Stimulated activated CD8-positive, alpha-beta memory T cell treated with anti-CD3 and anti-CD28 coated beads, Interleukin-12 subunit alpha, Interleukin-12 subunit beta, amount 100 ng/mL, for 1 hour (primary cell): ENCODE measurements at places on chromosomes 3 and 15.

GRCh38 chr15:70024521-70024920, 73.2 kb downstream of the TLE3 start:
- no peak for DNase-seq

DNA sequence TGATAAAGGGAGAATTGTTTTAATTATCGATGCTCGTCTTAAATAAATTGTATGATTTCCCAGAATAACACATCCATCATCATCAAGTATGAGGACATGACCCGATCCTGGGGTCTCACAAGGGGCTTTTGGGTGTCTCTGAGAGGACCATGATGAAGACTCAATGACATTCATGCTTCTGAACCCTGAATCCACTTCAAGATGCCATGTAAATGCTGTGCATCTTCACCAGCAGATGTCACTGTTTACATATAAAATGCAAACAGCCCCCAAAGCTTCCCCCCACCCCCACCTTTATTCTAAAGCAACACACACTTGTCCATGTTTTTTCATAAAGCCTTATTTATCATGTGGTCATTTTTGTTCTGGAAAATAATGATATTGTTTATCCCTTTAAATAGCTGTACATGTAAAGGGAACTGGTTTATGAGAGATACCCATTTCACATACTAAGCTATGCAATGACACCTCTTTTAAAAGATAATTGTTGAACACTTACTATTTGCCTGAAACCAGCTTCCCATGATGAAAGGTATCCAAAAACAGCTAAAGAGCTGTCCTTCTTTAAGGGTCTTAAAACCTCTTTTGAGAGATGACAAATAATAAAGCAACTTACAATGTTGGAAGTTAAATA, 69.7 kb upstream of the UBE3A start:
- no peak for DNase-seq

DNA sequence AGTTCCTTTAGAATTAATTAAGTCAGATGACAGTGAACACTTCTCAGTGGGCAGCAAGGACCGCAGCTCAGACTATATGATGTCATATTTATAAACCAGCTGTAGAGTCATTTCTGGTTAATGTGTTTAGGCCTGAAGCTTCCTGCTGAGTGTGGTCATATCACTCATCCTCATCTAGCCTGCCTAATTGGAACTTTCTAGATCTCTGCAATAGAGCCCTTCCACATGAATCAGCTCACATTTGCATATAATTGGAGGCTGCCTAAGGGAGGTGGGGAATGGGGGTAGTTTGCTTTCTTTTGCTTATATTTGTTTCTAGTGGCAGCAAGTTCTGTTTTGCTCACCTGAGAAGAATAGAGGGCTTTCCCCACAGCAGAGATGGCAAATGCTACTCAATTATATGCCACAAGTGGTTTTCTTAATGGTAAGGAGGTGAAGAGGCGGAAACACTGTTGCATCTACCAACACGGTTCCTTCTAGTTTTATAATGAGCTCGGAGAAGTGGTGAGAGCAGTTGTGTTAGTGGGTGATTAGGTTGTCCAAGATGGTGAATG, 148.1 kb downstream of the KLHL25 start:
- DNase-seq = peak; percentile 12

DNA sequence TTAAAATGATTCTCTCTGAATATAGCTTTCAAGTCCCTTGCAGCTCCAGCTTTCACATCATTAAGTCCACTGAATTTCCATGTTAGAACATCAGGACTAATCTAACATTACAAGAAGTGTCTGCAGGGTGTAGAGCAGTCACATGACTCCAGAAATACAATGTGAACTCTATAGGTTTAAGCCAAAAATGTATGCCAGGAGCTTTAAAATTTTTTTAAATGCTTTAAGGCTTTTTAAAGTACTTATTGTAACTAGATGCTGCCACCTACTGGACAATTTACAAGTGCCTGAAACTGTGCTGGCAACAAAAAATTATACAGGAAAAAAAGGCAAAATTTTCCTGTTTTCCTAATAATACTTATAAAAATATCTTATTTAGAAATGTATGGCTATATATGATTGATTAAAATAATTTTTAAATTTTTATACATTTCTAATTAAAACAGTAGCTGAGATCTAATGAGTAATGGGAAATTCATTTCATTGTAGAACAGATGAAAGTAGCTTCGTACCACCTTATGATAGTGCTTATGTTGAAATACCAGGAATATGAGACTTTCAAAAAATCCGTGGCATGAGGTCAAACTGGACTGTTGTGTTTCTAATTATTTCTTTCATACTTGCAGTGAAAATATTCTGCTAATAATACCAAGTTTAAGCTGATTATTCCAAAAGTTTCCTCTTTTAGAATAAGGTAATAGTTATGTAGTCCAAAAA, 25.7 kb downstream of the FSIP1 start:
- DNase-seq = no peak

DNA sequence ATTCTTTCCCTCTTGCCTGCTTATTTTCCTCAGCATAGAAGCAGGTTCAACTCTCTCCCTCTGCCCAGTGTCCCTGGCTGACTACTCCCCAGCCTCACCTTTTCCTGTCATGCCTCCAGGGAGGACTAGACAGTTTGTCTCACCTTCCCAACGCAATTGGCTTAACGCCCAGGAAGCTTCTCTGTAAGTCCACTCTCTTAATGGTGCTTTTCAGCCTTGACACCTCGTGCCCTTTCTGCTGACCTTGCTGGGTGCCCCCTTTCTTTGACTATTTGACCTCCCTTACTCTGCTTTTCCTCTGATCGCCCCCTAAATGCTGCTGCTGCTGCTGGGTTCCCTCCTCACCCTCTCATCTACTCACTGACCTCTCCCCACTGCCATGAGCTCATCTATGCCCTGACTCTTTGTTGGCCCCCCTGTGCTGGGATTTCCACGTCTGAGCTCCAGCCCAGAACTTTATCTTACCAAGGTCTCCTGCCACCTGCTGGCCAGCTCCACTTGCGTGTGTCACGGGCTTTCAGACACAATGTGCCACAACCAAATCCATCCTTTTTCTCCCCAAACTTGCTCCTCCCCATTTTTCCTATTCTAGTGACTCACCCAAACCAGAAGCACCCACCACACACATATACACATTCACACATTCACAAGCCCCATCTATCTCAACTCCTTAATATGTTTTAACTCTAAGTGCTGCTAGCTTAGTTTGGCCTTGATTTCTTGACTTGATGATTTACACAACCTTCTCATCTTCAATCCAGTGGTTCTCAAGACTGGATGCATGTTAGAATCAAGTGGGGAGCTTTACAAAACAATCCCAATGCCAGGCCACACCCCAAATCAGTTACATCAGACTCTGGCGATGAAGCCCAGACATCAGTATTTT, 16.6 kb downstream of the EPB42 start:
- peak; percentile 27 for DNase-seq

DNA sequence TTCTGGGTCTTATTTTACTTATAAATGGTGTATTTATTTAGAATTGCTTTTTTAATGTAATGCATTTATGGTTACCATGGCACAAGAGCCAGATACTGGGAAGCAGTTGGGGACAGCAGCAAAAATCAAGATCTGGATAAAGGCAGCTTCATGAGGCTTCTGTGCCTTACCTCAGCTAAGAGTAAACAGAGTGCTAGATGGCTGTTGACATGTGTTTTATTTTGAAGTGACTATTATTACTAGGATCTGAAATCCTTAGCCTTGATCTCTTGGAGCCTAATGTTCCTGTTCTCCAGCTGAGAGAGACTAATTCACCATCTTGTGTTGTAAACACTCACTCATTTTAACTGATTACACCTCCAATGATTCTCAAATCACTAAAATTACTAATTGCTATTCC, 317.8 kb downstream of the LPP start:
- no peak for DNase-seq

DNA sequence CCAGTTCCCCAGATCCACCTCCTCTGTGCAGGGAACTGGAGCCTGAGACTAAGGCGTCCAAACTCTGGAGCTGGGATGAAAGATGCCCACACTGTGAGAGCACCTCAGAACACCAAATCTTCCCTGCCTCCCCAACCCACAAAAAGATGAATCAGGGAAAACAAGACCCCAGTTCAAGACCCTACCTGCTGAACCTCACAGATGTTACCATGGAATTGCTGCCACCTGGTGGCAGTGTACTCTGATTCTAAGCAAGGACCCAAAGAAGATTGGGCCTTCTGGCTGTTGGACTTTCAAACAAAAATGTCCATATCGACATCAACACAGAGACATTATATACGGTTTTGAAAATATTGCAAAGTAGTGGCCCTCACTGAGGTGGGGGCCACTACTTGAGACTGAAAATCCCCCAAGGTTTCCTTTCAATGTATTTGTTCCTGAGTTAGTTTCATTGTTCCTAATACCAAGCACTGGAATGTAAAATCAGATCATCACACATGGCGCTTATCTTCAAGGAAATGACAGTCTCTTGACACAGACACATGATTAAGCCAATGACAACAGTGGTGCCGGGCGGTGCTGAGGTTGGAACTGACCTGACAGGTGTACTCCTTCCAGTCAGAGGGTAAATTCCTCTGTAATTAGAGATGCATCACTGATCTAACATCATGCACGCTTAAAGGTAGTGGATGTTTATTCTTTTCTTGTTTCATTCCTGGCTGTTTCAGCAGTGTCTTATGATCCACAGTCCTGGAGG, 67.6 kb downstream of the SLC6A11 start:
- no peak for DNase-seq

GRCh38 chr15:70580286-70580685, 183.1 kb downstream of the UACA start:
- no peak for DNase-seq

DNA sequence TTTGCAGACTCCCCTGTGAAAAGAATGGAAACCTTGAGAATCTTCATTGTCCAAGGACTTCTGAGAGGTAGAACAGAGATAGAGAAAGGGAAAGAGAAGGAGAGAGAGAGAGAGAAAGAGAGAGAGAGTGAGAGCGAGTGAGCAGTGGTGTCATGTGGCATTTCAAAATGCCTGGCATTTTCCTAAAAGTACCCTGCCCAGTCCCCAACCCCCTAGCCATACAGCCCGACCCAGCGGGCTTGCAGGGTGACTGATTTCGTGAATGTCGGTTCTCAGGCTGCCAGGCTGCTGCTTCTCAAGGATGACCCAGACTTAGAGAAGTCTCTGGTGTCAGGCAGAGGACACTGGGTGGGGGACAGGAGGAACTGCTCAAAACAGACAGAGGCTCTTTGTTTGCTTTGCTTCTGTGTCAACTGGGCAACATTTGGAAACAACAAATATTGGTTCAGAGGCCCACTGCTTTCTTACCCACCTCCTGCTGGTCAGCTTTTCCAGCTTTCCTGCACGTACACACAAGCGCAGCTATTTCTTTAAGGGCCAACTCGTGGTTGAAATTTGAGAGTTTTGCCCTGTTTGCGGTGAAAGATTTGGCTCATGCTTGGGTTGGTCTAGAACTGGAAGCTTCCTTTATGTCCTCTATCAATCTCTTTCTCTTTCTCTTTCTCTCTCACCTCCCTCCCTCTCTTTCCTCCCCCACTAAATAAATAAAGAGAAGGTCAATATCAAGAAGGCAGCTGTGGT, 3.7 kb upstream of the TF start:
- DNase-seq = no peak

GRCh38 chr3:85835857-85836440, 877.2 kb downstream of the CADM2 start:
- no peak for DNase-seq

DNA sequence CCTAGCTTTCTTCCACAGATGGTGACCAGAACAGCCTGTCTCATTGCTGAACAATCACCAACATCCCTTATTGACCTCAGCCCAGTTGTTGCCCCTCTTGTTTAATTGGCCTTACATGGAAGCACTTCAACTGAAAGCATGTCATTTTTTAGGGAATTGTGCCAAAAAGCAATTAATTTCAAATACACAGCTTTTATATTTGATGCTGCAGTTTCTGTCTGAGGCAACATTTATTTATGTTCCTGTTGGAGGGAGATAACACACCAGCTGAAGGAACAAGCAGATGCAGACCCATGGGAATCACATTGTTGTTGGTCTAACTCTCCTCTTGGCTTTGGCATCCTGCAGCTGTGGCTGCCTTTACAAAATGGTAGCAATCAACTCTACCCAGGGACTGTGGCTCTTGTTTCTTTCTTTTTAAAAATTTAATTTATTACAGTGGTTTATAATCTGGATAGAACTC, 498.1 kb upstream of the RGMA start:
- DNase-seq = no peak

- no peak for DNase-seq
Observed at GRCh38 chr3:33543601-33544000, 103.4 kb upstream of the UBP1 start.

DNA sequence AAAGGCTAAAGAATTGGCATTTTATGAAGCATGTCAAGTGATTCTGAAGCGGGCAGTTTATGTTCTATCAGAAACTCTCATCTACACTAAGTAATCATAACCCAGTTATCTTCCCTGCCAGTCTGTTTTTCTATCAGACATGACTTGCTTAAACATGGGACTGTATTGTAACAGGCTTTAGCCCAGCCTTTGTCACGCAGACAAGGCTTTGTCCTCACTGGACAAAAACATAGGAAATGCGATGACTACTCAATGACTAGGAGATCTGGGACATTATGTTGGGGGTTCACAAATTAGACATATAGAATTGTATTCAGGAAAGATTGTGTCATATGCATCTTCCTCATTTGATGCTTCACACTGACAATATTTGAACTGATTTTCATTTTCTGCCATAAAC, 115.5 kb downstream of the GADL1 start:
- DNase-seq = no peak

DNA sequence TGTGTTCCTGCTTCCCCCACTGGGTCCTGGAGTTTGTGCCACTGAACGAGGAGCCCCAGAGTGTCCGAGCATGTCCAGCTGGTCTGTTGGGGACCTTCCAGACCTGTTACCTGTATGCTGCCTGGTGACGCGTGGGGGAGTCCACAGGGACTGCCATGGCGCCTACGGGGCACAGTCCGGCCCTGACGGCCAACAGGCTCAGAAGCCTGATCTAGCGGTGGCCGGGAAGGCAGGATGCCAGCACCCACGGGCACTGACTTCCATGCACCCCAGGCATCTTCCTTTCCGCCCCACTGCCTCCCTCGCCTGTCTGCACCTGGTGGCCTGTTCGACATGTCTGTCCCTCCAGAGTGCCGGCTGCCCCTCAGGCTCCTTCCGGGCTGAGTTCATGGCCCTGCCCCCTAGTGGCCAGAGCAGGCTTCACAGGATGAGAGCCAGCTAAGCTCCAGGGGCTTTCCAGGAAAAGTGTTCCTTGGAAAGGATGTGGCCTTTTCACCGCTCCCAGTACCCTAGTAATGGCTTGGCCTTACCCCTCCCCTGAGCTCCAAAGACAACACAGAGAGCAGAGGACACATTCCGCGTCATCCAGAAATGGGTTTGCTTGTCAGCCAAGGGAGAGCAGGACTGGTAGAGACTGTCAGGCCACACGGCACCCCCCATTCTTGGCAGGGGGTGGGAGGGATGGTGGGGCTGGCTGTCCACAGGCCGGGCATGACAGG, 35.7 kb downstream of the NGRN start:
- peak; percentile 33 for DNase-seq

DNA sequence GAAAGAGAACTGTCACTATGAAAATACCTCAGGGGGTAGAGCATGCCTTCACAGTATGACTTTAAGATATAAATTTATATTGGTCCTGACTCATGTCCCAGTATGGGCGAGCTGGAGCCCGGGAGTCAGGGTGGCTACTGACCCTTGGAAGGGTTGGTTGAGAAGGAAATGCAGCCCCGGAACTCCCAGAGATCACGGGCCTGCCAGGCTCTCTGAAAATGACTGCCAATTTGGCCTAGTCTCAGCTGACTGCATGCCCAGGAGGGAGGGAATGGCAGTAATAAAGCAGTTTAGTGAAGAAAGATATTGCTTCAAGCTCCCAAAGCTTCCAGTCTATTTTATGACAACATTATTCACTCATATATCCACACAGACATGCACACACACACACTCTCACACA, 299.0 kb downstream of the NR2F2 start:
- DNase-seq = no peak

GRCh38 chr3:195001961-195002861, 268.7 kb downstream of the XXYLT1 start:
- DNase-seq = no peak
